ENCODE measurements at places on chromosomes 4 and X.

GRCh38 chrX:1535241-1536041, 1.5 kb downstream of the P2RY8 start:
- DNase-seq = peak; percentile 44

- DNase-seq = no peak
Measured at GRCh38 chr4:122666527-122667245, 45.8 kb upstream of the IL21 start.

- DNase-seq = no peak
Measured at GRCh38 chr4:31715302-31715701, 995.1 kb downstream of the PCDH7 start.

DNA sequence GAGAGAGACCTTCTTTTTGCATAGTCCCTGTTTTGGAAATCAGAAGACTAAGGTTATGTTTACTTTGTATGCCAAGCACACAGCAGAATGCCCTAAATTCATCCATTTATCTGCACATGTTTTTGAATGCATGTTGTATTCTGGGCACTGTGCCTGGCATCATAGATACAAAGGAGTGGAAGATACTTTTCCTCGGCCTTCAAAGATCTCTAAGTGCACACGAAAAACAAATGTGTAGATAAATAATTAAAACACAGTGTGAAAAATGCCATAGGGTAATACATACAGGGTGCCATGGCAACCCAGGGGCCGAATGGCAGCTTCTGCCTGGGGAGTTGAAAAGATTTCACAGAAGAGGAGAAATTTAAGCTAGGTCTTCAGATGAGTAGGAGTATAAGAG, 390.6 kb upstream of the ATOH1 start:
- no peak for DNase-seq

DNA sequence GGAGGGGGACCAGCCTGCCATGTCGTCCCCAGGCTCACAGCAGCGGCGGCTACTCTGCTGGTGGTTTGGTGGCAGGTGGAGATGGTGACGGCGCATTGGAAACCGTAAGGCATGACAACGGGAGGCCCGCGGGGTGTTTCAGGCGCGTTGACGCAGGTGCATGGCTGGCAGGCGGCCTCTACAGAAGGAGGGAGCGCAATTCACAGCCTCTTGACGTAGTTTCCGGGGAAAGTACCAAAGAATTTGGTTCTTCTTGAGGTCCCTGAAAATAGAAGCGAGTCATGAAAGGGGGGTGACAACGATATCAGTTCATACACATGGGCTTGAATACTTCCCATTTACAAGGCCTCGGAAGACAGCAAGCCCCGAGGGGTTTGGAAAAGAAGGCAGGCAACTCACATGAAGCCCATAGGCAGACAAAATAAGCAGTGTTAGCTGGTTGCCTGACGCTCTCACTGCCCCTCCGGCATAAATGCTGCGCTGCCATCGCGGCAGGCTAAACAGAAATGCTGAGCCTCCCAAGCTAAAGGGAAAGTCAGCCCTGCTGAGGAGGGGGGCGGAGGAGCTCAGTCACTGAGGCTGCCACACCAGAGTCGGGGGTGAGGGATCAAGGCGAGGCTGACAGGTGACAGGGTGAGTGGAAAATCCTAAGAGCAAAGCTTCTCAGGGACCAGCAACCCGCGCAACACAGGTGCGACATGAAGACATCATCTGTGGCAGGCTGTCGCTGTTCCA, 52.3 kb upstream of the PDLIM3 start:
- peak; percentile 23 for DNase-seq

DNA sequence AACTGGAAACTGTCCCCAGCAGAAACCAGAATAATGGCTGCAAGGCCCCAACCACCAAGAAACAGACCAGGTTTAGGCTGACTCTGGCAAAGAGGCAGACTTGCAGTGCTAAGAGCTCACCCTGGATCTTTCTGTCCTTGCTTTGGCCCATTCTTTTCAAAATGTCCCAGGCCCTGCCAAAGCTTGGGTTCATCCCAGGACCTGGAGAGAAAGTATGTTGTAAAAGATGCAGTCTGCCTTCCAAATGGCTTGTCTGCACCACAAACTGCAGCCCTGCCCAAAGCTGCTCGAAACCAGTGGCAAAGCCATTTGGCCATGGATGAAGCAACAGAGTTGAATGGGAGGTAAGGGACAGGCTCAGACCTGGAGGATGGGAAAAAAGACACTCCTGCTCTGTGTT, 38.0 kb upstream of the LNX1 start:
- no peak for DNase-seq

- DNase-seq = peak; percentile 56
Measured at GRCh38 chr4:102500696-102501446, at the start of gene NFKB1. TSS of gene NFKB1 (plus strand) at chr4:102501359. CDS start at chr4:102525519, 24,160 bp downstream.

GRCh38 chr4:148271166-148271565, 171.0 kb downstream of the NR3C2 start:
- DNase-seq = no peak

GRCh38 chr4:113223001-113223400, 173.5 kb downstream of the ANK2 start:
- DNase-seq = no peak

Data from CD4-positive, alpha-beta T cell (primary cell).